Stimulated activated CD8-positive, alpha-beta memory T cell treated with anti-CD3 and anti-CD28 coated beads, Interleukin-12 subunit alpha, Interleukin-12 subunit beta, amount 100 ng/mL, for 4 hours (primary cell): ENCODE measurements at places on chromosomes 11 and 22.

- DNase-seq: no peak
Measured at GRCh38 chr11:77799338-77799737, 21.2 kb downstream of the RSF1 start.

- no peak for DNase-seq
Measured at GRCh38 chr11:113623114-113623513, 83.0 kb downstream of the TMPRSS5 start.

GRCh38 chr11:10594407-10594806 lies 25.9 kb upstream of the LYVE1 start:
- no peak for DNase-seq

DNA sequence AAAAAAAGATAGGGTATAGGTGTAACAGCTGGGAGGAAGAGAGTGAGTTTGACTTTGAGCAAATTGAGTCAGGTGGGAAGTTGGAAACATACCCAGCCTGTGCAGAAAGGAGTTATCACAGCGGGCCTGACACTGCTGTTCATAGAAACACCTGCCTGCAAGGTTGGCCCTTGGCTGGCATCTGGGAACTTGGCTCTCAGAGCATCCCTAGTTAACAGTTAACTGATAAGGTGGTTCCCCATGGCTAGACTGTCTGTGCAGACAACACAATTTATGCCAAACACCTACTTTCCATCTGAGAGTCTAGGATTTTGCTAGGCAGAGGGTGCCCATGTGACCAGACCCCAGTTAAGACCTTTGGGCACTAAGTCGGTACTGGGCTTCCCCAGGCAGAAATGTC lies 31.4 kb downstream of the ADAMTS8 start:
- no peak for DNase-seq

- no peak for DNase-seq
Measured at GRCh38 chr11:119539583-119539982, 116.6 kb upstream of the THY1 start.

DNA sequence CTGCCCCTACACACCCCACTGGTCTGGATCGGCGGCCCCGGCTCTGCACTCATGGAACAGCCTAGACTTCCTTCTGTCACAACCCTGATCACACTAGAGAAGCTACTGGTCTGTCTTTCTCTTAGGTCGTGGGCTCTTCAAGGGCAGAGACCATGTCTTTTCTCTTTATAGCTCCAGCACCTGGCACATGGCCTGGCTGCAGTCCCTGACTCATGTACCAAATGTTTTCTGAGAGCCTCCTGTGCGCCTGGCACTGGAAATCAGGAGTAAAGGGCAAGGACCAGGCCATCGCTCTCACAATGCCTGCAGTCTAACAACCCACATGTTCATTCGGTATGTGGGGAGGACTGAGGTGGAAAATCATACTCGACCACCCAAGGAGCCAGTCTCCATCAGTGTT lies 7.5 kb downstream of the ASCC2 start:
- DNase-seq: no peak

DNA sequence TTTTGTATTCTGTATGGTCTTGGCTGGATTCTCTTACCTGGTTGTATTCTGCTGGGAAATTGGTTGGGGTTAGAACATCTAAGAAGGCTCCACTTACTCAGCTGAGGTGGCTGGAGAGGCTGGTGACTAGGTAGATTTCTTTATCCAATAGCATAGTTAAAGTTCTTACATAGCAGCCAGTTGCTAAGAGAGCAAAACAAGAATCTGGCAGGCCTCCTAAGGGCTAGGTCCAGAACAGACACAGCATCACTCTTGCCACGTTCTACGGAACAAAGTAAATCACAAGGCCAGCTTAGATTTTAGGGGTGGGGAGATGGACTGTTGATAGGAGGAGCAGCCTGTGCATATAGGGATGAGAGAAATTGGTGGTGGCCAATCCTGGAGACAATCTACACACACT lies 141.3 kb upstream of the CCDC90B start:
- DNase-seq: no peak
